Stimulated activated CD4-positive, alpha-beta T cell treated with anti-CD3 and anti-CD28 coated beads, TNF-alpha, amount 100 ng/mL, for 1 hour (primary cell): ENCODE measurements at places on chromosomes 16 and 17.

GRCh38 chr16:81429045-81429521 is 15.5 kb upstream of the CMIP start:
- DNase-seq = no peak

- DNase-seq = no peak
These were observed 9.9 kb downstream of the CCDC182 start for GRCh38 chr17:57735230-57735629.

DNA sequence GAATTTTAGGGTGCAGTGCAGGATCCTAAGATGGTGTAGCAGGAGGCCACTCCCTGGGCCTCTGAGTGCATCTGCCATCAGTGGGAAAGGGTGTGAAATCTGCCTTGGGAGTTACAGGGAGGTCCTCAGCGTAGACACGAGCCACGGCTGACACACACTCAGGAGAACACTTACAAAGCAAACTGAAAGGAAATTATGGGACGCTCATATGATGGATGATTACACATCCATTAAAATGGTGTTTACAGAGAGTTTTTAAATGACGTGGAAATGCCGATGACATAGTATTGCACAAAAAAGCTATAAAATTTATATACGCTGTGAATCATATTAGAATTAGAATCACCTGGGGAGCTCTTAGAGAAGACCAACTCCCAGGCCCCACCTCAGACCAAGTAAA is 175.2 kb downstream of the CCDC182 start:
- DNase-seq = no peak

GRCh38 chr17:48993951-48994350 is 3.2 kb upstream of the IGF2BP1 start:
- no peak for DNase-seq

DNA sequence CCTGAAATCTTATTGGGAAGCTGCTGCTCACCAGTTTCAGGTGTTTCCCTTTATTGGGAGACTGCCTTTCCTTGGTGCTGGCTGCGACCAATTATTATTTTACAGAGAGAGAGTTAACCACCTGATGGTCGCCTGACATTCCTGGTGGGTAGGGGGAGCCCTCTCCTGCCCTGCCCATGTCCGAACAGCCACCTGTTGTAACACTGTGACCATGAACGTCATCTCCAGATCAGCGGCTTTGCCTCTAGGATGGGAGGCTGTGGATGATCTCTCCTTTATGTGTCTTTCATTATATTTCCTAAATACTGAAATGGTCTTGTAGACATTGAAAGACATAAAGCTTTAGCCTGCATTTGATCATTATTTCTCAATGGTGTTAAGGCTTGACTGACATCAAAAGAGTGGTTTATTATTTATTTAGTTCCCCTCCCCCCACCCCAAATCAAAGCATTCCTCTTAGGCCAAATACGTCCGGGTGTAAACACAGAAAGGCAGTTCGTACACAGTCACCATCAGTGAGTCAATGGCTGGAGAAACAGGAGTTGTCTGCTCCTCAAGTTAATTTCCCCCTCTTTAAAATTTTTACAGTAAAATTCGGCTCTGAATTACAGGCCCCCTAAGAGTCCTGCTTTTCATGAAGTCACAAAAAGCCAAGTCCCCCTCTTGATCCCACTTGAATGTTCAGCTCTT is 57.8 kb upstream of the CACNG5 start:
- DNase-seq = no peak

DNA sequence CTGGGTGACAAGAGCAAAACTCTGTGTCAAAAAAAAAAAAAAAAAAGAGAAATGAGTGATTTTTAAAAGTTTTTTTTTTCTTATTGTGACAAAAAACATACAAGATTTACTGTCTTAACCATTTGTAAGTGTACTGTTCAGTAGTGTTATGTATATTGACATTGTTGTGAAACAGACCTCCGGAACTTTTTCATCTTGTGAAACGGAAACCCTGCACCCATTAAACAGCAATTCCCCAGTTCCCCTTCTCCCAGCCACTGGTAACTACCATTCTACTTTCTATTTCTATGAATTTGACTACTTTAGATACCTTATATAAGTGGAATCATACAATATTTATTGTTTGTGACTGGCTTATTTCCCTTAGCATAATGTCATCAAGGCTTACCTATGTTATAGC is 18.7 kb downstream of the DUS2 start:
- no peak for DNase-seq

DNA sequence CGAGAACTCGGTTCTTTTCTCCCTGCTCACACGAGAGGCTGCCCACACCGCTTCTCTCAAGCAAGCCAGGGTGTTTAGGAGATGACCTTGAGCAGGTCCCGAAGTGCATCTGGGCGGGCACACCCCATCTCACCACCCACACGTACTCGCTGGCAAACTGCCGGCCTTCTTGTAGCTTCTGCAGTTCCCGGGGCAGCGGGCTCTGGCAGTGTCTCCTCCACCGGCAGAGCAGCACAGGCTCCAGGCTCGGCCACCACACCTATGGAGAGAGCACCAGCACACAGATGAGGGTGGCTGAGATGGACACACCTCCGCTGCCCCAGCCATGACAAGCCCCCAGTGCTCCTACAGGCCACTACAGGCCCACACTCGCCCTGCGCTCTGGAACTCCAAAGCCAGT is 23.5 kb downstream of the ZNF276 start:
- DNase-seq = no peak

DNA sequence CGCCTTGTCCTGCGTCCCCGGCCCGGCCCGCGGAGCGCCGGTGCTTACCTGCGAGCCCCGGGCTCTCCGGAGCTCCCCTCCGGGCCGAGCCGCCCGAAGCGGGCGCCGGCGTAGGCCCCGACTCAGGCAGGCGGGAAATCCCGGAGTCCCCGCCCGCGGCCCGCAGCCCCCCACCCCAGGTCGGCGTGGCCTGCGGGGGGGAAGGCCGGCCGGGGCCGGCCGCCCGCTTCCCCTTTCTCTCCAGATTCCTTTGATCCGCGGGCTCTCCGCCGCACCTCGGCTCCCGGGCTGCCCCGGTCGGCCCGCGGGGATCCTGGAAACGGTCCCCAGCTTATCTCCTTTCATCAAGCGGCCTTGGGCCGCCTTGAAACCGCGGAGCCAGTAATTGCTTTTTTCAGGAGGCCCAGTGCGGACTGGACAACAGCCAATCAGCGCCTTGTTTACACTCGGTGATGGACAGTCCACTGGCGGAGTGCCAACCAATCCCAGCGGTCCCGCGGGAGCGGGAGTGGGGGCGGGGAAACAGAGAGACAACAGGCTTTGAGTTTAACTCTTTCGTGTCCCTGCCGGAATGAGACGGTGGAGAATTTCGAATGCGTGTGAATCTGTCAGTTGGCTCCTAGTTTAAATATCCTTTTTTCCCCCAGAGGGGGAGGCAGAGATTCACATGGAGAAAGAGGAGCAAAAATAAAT is 1.4 kb upstream of the BAHCC1 start:
- no peak for DNase-seq

- DNase-seq = no peak
These were observed 12.0 kb upstream of the CD300A start for GRCh38 chr17:74454197-74455024.

DNA sequence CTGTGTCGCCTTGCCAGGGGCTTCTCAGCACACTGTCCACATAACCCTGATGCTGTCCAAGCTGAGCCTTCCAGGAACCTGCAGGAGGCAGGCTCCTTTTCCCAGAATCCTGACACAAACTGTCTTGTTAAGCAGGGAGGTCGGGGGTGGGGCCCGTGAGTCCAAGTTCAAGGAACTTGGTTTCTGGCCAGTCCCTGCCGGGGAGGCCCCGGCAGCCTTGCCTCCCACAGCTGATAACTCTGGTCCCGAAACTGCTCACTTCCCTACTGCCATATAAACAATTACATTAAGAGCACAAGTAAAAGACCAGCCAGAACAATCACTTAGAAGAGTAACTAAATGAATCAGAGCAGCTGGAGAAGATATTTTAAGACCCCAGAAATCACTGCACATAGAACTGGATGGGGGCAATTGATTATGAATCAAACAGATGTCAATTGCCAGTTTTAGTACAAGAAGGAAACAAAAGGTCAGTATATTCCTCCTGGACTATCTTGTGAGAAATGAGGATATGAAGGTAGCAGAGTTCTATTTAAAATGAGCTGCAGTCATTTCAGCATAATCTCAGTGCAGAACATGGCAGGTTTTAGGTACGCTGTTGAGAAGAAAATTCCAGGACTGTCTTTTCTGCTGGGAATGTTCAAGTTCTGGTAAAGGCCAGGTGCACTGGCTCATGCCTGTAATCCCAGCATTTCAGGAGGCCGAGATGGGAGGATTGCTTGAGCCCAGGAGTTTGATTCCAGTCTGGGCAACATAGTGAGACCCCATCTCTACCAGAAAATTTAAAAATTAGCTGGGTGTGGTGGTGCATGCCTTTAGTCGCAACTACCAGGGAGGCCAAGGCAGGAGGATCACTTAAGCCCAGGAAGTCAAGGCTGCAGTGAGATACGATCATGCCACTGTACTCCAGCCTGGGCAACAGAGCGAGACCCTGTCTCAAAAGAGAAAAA is 169.8 kb downstream of the PITPNC1 start:
- no peak for DNase-seq

DNA sequence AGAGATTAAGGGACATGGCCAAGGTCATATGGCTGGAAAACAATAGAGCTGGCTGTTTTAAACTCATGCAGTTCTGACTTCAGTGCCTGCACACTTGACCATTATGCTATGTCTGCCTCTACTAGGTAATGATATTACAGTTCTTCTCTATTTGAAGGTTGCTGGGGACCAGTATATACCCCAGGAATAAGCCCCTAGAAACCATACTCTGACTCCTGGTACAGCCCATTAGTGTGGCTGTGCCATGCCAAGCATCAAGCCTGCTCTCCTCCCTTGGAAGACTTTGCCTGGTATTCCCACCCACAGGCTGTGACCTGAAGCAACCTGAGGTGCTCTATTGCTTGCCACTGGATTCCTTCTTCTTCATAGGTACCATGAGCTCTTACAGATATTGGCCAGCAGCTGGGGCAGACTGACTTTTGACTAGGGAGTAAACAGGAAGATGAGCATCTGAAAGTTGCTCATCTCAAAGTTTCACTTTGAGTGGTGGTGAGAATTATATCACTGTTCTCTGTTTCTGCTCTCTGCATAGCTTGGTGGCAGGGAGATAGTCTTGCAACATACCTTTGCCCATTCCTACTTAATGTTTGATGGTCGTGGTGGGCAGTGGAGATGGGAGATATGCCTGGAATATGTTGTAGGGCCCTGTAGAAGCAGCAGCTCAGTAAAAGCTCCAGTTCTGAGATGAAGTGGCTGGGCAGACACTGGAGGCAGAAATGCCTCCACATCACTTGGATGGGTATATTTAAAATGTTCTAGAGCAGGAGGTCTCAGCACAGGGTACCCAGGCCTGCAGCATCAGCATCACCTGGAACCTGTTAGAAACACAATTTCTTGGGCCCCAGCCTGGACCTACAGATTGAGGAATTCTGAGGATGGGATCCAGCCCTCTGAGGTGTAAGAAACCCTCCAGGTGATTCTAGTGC is 274.7 kb downstream of the HS3ST4 start:
- no peak for DNase-seq

- DNase-seq = no peak
These were observed 13.3 kb downstream of the CAVIN1 start for GRCh38 chr17:42409523-42410318.

DNA sequence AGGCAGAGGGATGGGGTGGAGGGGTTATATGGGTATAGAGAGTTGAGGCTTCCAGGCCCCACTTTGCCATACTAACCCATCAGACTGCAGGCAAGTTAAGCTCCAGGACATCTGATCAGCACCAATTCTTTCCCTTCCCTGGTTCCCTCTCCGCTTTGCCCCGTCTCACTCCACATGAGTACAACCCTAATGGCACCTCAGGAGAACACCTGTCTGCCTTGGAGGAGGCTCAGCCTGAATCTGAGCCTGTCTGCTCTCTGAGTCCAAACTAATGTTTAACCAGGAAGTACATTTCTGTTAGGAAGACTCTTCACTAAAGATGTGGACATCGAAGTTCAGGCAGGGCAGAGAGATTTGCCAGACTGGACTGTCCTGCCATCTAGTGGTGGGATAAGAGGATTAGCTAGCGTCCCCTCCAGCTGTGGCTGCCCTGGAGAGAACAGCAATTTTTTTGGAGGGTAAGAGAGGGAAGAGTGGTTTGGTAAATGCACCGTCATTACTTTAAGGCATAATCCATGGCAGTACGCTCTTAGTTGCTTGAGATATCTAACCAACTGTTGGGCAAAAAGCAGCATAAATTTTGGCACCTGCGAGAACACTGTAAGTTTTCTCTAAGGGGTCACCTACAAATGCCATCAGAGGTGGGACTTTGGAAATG is 29.2 kb upstream of the LRRC75A start:
- peak; percentile 44 for DNase-seq

DNA sequence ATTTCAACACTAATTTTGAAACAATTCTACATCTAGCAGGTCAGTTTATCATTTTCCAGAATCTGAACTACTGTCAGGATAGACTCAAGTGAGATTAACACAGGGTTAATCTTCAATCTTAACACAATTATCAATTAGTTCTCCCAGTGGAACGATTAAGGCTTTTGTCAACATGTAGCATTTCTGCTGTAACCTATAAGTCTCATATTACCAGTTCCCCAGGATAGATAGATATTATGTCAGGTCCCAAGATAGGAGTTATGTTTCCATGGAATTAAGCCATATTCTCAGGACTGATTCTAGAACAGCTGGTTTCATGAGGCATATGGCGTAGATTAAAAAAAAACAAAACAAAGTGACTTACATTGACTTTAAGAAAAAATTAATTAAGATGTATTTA is 4.4 kb upstream of the FBF1 start:
- DNase-seq = no peak

DNA sequence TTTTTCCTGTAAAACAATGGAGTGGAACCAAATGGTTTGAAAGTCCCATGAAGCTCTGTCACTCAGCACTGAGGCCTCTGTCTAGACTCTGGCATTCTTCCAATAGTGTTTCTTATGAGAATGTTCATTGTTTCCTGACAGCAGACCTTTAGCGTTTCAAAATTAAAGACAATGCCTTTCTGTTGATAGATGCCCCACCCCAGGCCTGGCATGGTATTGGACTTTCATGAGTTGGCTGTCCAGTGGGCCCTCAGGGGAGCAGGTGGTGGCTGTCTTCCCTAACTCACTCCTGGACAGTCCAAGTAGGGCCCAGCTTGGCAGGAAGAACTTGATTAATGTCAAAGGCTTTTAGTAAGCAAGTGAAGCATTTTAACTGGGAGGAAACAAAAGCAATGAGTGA is 186.5 kb upstream of the CCL2 start:
- no peak for DNase-seq

DNA sequence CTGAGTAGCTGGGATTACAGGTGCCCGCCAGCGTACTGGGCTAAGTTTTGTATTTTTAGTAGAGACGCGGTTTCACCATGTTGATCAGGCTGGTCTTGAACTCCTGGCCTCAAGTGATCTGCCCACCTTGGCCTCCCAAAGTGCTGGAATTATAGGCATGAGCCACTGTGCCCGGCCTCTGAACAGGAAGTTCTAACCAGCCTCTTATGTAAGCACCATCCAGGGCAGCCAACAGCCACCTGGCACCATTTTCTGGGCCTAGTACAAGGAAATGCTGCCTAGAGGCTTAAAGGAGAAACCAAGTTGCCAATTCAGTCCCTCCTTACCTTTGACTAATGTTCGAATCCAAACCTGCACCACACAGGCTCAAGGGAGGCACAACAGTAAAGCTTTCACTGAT is 8.5 kb upstream of the SLC39A11 start:
- DNase-seq = no peak
